Astrocyte (in vitro differentiated cells and primary cell): ENCODE measurements at places on chromosomes 5 and 9.
A peak's percentile ranks its signal among the peaks of the same experiment; 100 is the strongest.

- DNase-seq: no peak
Measured at GRCh38 chr5:172874647-172875504, 40.8 kb downstream of the ERGIC1 start.

DNA sequence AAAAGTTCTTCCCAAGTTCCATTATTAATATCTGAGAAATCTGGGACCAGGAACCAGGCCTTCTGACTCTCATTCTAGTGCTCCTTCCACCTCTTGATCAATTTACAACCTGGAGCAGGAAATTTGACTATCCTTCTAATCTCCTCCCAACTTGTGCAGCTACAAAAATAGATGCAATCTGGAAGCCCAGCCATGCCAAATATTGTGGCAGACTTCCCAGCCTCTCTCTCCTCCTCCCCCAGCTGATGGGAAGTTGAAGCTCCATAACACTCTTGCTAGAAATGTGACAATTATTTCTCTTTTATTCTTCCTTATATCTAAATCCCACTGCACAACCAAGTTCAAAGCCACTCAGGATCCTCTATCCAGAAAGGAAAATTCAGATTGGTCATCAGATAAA, 252.1 kb downstream of the SEC61B start:
- DNase-seq: peak; percentile 5

DNA sequence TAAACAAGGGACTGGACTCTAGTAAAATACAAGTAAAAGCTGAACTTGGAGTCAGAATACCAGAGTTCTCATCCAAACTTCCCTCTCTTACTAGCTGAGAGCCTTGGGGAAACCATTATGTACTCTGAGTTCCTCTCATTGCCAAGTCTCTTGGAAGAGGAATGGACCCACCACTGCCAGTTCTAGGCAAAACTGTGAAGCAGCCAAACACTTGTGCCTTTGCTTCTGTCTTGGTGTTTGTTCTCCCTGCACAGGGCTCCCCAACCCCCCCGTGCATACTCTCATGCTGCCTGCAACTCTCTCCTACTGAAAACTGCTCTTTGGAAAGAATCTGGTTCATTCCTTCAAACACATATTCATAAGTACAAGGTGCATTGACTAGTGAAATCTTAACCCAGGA, 102.6 kb downstream of the PDZD2 start:
- no peak for DNase-seq

DNA sequence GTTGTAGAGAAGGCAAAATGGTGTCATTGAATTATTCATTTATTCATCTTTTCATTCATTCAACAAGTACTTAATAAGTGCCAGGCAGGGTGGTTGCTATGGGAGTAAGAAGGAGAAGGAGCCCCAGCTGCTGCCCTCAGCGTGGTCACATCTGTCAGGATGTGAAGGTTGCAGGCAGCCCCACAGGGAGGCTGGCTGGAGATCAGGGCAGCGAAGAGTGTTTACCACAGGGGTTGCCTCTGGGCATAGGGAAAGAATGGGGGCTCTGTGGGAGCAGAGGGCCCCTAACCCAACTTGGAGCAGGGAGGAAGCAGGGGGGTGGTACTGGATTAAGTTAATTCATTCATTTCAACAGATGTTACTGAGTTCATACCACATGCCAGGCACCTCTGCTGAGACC, 6.0 kb downstream of the PCDH12 start:
- DNase-seq: no peak
